ENCODE measurements at places on chromosomes 3 and 15. TPM values are rescaled to one million over a fixed set of nuclear protein-coding genes. Genes with fewer than 3 reads are reported as not detected.
A peak's percentile ranks its signal among the peaks of the same experiment; 100 is the strongest.

GRCh38 chr15:28895566-28895965 lies 9.8 kb downstream of the APBA2 start:
- DNase-seq = no peak

DNA sequence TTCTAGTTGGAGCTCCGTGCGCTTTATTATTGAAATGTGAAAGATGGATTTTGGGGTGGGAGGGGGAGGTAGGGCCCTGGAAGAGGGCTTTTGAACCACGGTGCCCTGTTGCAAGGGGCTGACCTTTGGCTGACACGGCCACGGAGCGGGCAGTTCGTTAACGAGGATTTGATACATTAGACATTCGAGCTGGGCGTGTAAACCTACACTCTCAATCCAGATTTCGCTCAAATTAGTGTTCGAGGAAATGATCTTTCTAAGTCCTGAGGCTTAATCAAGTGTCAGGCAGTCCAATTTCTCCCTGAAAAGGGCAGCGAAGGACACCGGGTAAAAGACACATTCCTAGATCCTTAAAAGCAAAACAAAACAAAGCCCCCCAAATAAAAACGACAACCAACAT lies 13.0 kb downstream of the ZIC1 start:
- no peak for DNase-seq

GRCh38 chr3:32045091-32045915 lies 61.1 kb upstream of the GPD1L start:
- DNase-seq = no peak

- DNase-seq = no peak
Measured at GRCh38 chr3:33629219-33629618, 88.8 kb downstream of the CLASP2 start.

The ANKUB1 gene
- not detected for total RNA-seq

The PRRT3 gene
- 1.4 TPM for total RNA-seq

DNA sequence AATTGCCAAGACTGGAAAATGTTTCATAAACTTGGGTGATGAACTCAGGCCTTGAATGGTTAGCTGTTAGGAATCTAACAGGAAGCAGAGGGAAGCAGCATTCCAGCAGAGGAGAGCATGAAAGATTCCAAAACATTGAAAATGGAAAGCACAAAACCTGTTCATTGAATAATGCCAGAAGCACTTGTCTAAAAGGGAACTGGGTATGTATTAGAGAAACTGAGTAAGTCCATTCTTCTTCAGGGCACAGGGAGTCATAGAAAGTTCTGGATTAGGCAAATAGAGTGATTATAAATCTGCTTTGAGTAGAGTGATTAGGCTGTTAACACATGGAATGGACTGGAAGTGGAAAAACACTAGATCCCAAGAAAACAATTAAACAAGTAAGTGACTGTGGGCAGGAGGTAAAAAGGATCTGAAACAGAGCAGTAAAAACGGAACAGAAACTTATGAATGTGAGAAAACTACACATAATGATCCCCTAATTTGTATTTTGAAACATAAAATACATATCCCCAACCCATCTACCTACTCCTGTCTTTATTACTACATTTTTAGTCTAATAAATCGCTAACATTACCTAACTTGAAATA lies 343.4 kb downstream of the TBC1D5 start:
- no peak for DNase-seq

- no peak for DNase-seq
Measured at GRCh38 chr3:169581633-169582032, 81.9 kb downstream of the MECOM start.

The MRPL47 gene
- total RNA-seq = 30.8 TPM

- no peak for DNase-seq
Measured at GRCh38 chr3:101066711-101067129, 73.5 kb upstream of the ABI3BP start.

The DNAH12 gene
- total RNA-seq = not detected

DNA sequence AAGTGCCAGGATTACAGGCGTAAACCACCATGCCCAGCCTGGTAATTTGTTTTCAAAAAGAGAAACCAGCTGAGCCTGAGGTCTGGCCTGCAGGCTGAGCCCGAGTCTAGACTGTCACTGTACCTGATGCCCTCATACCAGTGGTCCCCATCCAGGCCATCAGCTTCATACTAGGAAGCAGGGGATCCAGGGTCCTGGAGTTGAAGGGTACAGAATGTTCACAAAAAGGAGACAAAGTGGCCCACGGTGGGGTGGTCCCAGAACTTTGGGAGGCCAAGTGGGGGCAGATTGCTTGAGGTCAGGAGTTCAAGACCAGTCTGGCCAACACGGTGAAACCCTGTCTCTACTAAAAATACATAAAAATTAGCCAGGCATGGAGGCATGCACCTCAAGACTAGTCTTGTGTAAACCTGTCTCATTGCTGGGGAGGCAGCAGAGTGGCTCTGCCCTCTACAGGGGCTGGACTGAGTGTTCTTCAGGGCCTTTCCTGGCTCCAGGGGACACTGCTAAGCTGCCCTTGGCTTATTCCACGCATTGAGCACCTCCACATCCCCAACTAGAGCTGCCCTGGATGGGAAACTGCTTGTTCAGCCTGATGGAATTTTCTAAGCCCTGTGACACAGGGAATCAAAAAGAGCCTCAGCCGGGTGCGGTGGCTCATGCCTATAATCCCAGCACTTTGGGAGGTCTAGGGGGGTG lies 7.9 kb upstream of the HHATL start:
- DNase-seq = no peak

- no peak for DNase-seq
Measured at GRCh38 chr3:120684896-120685295, 2.9 kb upstream of the HGD start.

- DNase-seq = no peak
Measured at GRCh38 chr3:123536153-123536895, 48.5 kb downstream of the HACD2 start.

DNA sequence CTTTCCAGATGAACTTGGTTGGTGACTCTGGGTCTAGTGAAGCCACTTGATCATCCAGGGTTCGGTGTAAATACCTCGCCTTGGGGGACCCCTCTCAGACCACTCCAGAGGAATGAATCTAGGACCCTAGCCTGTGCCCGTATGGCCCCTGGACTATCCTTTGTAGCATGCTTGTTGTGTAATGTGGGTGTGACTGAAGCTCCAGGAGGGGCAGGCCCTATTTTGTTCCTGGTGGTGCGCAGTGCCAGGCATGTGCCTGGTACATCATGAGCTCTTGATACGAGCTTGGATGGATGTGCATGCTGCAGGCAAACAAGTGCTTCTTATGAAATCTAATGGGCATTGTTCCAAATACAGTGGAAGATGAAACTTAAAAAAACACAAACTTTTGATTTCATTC lies 82.8 kb downstream of the EBLN2 start:
- DNase-seq = peak; percentile 65

The ITIH3 gene
- 2.1 TPM for total RNA-seq

The GPR27 gene
- total RNA-seq = 0.98 TPM

- DNase-seq = no peak
Measured at GRCh38 chr15:42672444-42672843, 64.5 kb downstream of the CDAN1 start.

- DNase-seq = no peak
Measured at GRCh38 chr3:56135941-56136340, 332.3 kb downstream of the ERC2 start.

The CCR4 gene
- total RNA-seq = 0.35 TPM

- no peak for DNase-seq
Measured at GRCh38 chr3:126129398-126129891, 45.5 kb upstream of the SLC41A3 start.

The BNC1 gene
- 5.4 TPM for total RNA-seq

The TBC1D21 gene
- total RNA-seq = not detected

DNA sequence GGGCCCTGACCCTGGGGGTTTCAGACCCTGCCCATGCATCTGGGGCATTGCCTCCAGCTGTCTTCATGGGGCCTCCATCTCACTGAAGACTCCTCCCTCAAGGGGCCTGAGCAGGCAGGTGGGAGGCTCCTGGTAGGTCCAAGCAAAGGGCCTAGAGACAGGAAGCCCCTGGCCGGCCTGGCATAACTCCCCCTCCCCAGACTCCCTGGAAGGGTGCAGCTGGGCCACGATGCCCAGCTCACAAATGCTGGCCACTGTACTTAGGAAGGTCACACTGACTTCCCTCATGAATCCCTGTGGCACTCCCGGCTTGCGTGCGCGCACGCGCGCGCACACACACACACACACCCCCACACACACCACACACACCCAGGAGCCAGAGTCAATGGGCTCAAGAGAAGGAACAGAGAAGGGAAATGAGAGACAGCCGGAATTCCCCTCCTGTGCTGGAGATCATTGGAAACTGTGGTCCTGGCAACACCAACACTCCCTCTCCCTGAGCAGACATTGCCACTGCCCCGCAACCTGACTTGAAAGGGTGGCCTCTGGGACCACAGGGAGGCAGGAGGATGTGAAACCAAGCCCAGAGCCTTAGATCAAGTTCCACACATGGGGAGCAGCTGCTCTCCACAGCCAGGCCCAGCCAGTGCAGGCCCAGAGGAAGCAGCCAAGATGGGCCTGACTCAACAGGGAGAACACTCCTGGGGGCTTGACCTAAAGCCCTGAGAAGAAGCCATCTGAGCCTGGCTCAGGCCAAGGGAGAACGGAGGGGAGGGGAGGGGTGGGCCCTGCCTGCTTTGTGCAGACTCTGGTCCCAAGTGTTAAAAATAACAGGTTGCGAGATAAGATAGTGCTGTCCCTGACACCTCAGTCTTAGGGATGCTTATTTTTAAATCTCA lies 69.7 kb downstream of the SCN5A start:
- DNase-seq = peak; percentile 58

DNA sequence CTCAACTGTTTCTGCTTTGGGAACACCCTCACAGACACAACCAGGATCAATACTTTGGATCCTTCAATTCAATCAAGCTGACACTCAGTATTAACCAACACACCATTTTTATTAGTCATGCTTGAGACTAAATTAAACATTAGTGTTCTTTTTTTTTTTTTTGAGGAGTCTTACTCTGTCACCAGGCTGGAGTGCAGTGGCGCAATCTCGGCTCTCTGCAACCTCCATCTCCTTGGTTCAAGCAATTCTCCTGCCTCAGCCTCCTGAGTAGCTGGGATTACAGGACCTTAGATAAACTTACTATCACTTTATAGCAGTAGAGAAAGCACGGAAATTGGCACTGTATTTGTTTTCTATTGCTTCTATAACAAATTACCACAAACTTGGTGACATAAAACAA lies 2.0 kb upstream of the RAB11A start:
- DNase-seq = no peak

GRCh38 chr3:144801890-144802289 lies 830.3 kb downstream of the DIPK2A start:
- no peak for DNase-seq

The CLCN2 gene
- 2.7 TPM for total RNA-seq

The ZNF80 gene
- total RNA-seq = not detected

DNA sequence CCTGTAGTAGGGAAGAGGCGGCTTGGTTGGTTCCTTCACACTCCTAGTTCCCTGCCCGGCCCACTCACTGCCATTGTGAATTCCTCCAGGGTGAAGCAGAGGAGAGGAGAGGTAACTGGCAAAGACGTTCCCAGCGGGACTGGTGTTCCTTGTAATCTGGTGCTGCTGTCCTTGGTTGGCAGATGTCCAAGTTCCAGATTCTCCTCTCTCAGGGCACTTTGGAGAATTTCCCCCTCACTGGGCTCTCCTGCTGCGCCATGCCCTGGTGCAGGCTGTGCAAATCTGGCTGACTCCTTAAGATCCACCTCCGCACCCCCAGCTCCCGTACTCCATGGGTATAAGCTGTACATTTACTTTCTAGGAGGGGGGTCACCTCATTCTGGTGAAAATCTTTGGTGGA lies 37.3 kb downstream of the THSD4 start:
- DNase-seq = no peak

DNA sequence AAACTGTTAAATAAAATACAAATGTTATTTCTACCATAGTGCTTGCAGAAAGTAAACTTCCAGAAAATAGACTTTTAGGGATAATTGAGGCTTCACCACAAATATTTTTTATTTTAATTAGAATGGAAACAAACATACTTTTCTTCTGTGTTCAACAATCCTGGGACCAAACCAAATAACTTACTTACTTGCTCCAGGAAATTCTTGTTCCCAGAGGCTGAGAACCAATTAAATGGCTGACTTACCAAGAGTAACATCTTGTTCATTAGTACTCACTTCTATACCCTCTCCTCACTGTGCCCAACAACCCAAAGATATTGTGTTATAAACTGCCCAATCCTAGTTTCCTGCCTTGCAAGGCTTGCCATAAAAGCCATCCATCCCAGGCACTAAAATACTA lies 172.2 kb upstream of the PFN2 start:
- DNase-seq = no peak

DNA sequence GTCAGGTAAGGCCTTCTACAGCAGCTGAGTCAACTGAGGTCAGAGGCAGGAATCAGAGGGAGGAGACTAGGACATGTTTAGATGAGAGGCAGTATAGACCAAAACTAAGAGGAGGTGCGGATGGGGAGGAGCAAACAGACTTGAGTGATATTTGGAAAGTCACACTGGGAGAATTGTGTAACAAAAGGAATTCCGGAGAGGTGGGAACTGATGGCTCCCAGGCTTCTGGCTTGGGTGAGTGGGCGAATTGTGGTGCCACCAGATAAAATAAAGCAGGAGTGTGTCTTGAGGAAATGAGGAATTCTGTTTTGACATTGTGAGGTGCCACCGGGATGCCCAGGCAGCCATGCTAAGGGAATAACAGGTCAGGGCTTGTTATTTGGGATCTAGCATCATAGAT lies 3.3 kb upstream of the TM6SF1 start:
- peak; percentile 42 for DNase-seq

DNA sequence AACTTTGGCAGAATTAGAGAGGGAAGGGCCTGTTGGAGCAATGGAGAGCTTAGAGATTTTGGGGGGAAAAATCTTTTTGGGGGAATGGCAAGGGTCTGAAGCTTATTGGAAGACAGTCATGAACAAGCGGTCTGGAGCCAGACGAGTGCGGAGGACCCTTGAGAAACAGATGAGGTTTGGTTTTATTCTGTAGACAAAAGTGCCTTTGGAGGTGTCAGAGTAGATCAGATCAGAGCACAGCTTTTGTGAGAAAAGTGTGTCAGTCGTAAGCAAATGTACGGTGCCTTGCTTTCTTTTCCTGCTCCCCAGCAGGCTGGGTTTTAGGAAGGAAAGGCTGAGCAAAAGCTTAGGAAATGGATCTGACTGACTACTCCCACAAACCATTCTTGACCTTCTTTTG lies 236.8 kb upstream of the TPRG1 start:
- DNase-seq = no peak

DNA sequence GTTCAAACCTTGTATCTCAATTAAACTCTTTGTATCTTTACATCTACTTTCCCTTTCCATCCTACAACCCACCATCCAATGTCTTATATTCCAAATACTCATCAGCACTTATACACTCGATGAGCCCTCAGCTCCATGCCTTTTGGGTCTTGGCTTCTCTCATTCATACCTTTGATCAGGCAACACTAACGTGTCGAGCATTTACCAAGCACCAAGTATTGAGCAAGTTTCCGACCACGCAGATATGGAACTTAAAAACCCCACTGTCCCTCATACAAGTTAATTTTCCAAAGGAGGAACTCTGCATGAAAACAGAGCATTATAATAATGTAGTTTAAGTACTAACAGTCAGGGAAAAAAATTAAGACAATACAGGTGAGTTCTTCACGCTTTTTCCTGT lies 102.8 kb downstream of the IL1RAP start:
- no peak for DNase-seq

Data from right atrium auricular region (tissue), 2 donors.